ENCODE measurements at places on chromosomes 16 and 17. TPM values are rescaled to one million over a fixed set of nuclear protein-coding genes. Genes with fewer than 3 reads are reported as not detected.

DNA sequence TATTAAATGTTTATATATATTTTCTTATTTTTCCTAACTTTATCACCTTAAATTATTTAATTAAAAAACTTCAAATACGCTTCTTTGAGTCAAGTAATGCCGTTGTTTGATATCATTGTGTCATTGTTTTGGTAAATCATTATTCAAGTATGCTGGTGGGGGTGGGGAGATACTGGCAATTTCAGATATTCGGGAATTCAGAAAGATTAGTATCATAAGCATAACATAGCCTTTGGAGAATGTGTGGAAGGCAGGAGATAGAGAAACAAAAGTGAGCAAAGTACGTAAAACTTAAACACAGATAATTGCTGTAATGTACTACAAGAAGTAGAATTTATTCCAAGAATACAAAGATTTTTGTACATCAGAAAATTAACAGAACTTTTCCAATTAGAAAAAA is 49.8 kb downstream of the TANC2 start:
- no peaks in the 10 kb centered on the region for H3K4me1 ChIP-seq
- no peak for DNase-seq
- no peaks in the 10 kb centered on the region for H3K27me3 ChIP-seq
- no peak overlapping the region for H3K27ac ChIP-seq
- no peaks in the 10 kb centered on the region for H3K36me3 ChIP-seq

- no peak overlapping the region for H3K4me3 ChIP-seq
- H3K4me1 ChIP-seq, result no peaks in the 10 kb centered on the region
- H3K36me3 ChIP-seq, result peaks cover 5% of the 10 kb centered on the region
Observed at GRCh38 chr16:19854543-19854876, 30.1 kb downstream of the GPRC5B start.

GRCh38 chr17:3917391-3917931 is 1.2 kb upstream of the P2RX1 start:
- DNase-seq, result peak; percentile 80
- H3K27me3 ChIP-seq, result no peaks in the 10 kb centered on the region
- peaks cover 9% of the 10 kb centered on the region for H3K4me1 ChIP-seq
- H3K36me3 ChIP-seq, result no peaks in the 10 kb centered on the region
- peak overlapping the region; percentile 91 for H3K27ac ChIP-seq

The DHRS7C gene
- total RNA-seq, result not detected

DNA sequence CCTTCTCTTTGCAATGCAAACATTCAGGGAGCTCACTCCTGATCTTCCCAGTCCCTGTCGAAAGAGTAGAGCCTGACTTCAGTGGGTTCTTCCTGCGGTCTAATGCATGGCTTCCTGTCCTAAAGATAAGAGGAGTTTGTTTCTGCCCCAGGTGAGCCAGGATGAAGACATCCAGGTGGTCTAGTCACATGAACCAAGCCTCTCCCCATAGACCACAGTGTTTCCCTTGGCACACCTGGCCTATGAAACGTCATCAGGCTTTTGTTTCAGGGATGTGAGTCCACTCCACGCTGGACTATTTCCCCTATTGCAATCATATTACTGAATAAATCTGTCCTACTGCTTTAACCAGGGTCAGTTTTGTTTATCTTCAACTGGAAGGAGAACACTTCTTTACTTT is 21.1 kb downstream of the CES1 start:
- H3K4me3 ChIP-seq, result no peak overlapping the region
- H3K27me3 ChIP-seq, result peaks cover 4% of the 10 kb centered on the region
- no peaks in the 10 kb centered on the region for H3K36me3 ChIP-seq
- H3K27ac ChIP-seq, result no peak overlapping the region
- DNase-seq, result no peak

DNA sequence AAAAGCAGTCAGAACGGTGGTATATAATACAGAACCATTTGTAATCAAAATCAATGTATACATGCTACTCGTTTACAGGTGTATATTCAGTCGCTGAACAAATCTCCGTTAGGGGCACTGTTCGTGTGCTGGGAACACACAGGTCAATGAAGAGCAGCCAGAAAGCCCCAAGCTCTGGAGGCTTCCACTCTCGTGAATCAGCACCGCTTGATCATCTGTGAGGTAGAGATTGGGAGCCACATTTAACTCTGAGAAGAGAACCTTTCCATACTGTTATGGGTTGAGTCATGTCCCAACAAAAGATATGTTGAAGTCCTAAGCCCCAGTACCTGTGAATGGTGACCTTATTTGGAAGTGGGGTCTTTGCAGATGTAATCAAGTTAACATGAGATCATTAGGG is 5.4 kb upstream of the CYTH1 start:
- H3K4me1 ChIP-seq, result peaks cover 46% of the 10 kb centered on the region
- H3K27me3 ChIP-seq, result no peaks in the 10 kb centered on the region
- H3K36me3 ChIP-seq, result no peaks in the 10 kb centered on the region
- H3K27ac ChIP-seq, result no peak overlapping the region
- DNase-seq, result no peak

The ARHGAP23 gene
- total RNA-seq, result 51.0 TPM

GRCh38 chr17:17857496-17857895 is 20.7 kb upstream of the SREBF1 start:
- DNase-seq, result no peak
- H3K4me1 ChIP-seq, result peaks cover 14% of the 10 kb centered on the region
- no peaks in the 10 kb centered on the region for H3K36me3 ChIP-seq
- H3K4me3 ChIP-seq, result no peak overlapping the region
- H3K27ac ChIP-seq, result no peak overlapping the region
- no peaks in the 10 kb centered on the region for H3K27me3 ChIP-seq

DNA sequence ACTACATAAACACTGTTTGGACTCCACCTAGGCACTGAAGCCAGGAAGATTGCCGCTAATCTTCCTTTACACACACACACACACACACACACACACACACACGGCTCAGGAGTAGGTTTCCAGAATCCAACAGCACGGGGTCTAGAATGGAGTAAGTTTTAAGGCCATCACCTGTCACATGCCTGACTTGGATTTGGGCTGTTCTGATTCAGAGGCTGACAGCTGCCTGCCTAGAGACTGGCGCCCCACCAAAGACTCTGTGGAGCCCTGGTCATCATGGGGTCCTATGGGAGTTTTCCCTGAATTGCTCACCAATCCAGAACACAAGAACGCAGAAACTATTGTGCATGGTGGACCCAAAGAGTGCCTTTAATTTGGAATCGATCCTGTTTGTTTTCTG is 10.9 kb downstream of the CDRT4 start:
- no peak overlapping the region for H3K4me3 ChIP-seq
- H3K27me3 ChIP-seq, result no peaks in the 10 kb centered on the region
- no peaks in the 10 kb centered on the region for H3K36me3 ChIP-seq
- peak overlapping the region; percentile 37 for H3K27ac ChIP-seq
- no peak for DNase-seq
- no peaks in the 10 kb centered on the region for H3K4me1 ChIP-seq

The CPHXL2 gene
- total RNA-seq, result not detected
